H4 (cell line): ENCODE measurements at places on chromosomes 1 and 21.

DNA sequence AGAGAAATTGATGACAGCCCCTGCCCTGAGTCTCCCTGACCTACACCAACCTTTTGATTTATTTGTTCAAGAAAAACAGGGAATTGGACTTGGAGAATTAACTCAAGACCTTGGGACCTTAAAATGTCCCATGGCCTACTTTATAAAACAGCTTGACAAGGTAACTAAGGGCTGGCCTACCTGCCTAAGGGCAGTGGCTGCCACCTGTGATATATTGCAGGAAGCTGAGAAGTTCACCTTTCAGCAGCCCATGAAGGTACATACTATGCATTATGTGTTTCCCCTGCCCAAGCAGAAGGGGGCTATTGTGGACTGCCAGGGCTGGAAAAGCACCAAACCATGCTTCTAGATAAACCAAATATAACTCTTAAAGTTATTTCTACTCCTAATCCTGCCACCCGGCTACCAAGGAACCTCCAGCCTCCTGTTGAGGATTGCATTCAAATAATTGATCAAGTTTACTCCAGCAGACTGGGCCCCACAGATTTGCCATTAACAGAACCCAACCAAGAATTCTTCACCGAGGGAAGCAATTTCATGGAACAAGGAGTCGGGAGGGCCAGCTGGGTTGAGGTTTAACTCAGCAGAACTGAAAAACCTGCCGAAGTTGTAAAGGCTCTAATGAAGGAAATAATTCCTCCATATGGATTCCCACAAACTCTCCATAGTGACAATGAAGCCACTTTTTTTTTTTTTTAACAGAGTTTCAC lies 28.2 kb downstream of the LACTBL1 start:
- DNase-seq = no peak

DNA sequence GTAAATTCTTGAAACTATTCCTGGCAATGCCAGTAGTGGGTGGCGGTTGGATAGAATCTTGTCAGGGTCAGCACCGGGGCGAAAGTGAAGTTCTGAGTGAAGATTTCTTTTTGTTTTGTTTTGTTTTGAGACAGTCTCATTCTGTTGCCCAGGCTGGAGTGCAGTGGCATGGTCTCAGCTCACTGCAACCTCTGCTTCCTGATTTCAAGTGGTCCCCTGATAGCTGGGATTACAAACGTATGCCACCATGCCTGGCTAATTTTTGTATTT lies 33.3 kb downstream of the PCNT start:
- DNase-seq = no peak

- no peak for DNase-seq
These were observed 110.1 kb downstream of the NTPCR start for GRCh38 chr1:233060461-233060994.

DNA sequence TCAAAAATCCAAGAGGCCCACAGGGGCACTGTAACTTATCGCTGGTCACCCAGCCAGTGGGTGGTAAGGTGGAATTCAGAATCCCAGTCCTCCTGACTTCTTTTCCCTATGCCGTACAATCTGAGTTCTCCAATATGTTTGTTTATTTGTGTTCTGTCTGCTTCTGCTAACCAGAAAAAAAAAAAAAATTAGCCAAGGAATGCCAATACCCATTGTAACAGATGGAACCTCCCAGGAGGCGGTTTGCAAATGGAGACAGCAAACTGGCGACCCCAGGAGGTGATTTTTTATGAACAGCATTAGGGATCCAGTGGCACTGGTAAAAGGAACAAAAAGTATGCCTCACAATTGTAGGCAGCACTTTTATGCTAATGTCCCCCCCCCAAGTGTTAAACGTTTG lies 189.0 kb upstream of the FGGY start:
- DNase-seq = no peak

GRCh38 chr1:71222668-71223067 lies 141.8 kb upstream of the ZRANB2 start:
- DNase-seq = peak; percentile 26

- peak; percentile 42 for DNase-seq
These were observed 64.7 kb downstream of the NRIP1 start for GRCh38 chr21:15000081-15000480.

DNA sequence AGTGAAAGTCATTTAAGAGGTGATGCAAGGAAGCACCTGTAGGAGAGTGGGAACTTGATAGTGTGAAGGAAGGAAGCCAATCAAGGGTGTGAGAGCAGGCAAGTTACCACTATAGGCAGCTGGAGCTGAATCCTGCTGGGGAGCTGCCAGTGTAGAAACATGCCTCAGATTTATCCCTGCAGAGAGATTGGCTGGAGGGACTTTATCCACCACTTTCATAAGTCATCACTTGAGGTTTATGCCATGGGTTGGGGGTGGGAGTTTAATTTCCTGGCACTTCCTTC lies 443.6 kb downstream of the PLPP3 start:
- no peak for DNase-seq

- peak; percentile 52 for DNase-seq
These were observed 18.4 kb downstream of the MTX1 start for GRCh38 chr1:155226910-155227260.

GRCh38 chr1:60461925-60462595 lies 388.5 kb upstream of the C1orf87 start:
- DNase-seq = no peak

GRCh38 chr1:234975941-234976860 lies 152.4 kb downstream of the TOMM20 start:
- DNase-seq = no peak

DNA sequence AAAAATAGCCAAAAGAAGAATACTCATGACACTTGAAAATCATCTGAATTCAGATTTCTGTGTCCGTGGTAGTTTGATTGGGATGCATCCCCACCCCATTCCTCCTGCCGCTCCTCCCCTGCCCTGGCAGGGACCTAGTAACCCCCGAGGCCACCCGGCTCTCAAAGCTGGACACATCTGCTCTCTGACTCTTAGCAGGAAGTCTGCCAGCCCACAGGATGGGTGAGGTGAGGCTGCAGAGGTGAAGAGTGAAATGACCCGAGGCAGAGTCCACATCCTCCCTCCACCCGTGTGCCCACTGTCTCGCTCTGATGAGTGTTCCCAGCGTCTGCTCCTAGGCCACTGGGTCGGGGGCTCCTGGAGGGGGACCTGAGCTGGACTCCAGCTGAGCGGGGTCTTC lies 308.5 kb upstream of the VAMP3 start:
- DNase-seq = no peak

DNA sequence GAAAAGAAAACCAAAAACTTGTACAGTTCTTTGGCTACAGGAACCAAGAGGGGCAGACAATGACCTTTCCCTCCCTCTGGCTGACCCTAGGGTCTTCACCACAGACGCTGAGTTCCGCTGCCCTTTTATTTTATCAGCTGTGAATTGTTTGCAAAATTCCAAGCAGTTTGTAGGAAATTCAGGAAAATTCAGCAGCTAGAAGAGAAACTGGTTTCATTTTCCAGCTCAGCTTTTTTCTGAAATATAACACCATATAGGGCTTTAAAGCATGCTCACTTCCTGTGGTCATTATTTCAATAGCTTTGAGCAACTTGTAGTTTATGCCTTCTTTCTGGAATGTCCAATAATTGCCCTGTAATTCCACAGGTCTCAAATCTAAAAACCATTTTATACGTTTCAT lies 5.5 kb upstream of the PIK3R3 start:
- peak; percentile 74 for DNase-seq

DNA sequence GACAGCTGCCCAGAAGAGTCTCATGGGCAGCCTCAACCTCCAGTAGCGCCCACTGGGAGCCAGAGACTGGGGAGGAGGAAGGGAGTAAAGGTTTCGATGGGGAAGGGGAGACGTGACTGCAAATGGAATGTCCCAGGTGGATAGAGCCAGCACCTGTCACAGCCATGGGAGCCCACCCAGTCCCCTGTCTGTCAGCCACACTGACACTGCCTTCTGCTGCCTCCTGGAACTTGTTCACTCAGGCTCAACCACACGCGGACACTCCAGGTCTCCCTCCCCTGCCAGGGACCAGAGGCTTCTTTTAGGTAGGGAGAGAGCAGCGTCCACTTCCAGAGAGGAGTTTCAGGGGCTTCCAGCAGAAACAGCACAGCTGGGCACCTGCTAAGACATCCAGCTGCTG lies 346.3 kb downstream of the NPHP4 start:
- no peak for DNase-seq

DNA sequence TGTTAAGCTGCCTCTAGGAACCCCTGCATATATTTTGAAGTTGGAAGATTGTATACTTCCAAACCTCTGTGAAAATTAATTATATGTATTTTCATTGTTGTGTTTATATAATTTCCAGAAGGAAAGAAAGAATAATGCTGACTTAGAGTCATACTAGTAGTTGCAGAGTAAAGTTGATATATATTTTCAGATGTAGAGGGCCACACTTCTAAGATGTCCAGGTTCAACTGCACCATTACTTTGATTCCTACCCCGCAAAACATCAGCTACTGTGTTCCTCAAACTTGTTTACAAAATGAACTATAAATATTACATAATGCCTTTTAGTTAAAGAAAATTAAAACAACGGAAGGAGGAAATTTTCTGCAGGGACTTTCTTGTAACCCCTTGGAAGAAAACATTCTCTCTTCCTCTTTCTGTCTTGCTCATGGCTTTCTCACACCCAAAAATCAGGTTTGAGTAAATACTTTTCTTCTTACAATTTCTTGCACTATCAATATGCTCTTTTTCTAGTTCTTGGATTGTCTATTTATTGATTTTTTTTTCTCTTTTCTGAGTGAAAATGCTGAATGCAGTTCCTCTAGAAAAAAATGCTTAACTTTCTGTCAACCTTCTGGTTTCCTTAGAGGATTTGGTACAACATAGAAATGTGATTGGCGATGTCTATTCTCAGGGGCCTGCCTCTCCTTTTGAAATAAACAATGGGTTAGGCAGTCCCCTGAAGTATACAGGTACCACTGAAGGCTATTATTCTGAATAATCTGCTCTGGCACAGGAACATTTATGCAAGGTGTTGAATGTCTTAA lies 867.8 kb downstream of the TTLL7 start:
- no peak for DNase-seq

- DNase-seq = no peak
These were observed 641.0 kb downstream of the PLPP3 start for GRCh38 chr1:55938376-55938850.

DNA sequence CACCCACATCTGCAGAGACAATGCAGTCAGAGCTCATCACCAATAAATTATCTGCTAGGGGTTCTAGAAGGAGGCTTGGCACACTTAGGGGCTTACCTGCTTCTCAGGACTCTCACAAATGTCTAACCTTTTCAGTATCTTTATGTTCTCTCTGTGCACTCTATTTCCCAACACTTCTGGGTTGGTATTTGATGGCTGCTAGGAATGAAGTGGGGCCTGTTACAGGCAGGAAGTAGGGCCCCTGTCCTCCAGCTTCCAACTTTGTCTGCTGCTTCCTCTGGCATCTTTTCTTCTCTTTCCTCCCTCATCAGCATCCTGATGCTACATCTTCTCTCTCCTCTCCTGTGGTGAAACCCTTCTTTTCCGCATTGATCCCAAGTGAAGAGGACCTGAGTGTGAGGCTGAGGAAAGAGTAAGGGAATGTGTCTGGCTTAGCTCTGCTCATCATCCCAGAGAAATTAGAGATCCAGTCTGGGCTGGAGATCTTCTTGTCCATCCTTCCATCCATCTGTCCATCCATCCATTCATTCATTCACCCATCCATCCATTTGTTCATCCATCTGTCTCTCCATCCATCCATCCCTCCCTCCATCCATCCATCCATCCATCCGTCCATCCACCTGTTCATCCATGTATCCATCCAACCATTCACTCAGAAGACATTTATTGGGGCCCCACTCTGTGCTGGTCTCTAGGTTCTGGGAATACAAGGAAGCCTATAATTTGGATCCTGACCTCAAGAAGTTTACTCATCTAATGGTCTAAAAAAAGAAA lies 2.9 kb upstream of the CSRP1 start:
- DNase-seq = no peak

DNA sequence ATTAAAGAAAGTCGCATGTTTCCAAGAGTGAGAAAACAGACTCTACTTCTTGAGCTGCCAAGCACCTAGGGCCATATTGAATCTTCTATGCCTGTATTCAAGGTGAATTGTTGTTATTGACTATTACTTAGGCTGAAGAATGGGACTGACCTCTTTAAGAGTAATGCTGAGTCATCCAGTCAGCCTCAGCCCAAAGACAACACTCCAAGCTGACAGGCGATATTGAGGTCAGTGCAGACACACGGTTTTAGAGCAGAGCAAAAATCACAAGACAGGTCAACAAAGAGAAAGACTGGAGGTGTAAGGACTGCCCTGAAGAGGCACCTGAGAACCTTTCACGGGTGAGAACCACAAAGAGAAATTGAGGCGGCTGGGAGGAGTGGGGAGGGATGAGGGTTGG lies 146.9 kb downstream of the MIS18A start:
- DNase-seq = peak; percentile 75

DNA sequence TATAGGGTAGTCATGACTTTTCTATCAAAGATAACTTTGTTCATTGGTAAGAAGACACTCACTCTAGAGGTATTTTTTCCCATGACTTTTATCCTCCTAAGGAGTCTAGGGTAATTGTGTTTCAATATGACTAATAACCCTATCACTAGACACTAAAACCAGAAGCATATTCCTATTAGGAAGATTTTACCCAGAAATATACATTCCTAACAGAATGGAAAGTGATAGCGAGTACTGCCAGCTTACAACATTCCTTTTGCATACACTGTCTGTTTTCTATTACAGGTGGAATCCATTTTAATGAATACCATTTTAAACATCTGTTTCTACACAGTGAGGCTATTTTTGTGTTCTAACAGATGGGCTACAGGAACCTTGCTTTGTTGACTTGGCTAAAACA lies 31.4 kb upstream of the C1orf185 start:
- no peak for DNase-seq

DNA sequence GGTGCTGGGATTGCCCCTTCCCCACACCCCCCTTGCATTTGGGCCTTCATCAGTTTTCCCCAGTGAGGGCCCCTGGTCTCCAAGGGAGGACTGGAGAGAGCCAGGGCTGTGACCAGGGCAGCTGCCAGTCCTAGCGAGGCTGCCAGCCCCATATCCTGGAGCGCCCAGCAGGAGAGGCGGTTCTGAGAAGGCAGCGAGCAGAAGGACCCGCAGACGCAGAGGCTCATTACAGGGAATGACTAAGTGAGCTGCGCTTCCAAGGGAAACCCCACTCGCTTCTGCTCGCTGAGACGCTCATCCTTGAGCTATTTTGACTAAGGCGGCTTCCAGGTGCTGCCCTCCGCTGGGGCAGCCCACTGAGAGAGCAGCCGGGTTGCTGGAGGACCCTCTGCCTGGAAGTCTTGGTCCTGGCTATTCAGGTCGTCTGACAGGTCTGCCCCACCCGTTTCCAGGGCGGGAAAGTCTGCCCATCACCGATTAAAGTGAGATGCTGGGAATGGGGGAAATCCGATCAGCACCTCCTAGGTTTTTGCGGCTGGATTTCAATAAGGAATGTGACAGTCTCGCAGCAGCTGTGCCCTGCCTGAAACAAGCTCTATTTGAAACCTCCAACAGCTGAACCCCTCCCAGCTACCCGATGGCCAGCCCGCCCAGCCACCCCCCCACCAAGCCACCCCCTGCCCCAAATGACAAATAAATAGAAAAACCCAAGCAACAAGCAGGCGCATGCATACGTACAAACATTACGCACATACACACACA lies 2.8 kb downstream of the KCNN3 start:
- DNase-seq = peak; percentile 74

DNA sequence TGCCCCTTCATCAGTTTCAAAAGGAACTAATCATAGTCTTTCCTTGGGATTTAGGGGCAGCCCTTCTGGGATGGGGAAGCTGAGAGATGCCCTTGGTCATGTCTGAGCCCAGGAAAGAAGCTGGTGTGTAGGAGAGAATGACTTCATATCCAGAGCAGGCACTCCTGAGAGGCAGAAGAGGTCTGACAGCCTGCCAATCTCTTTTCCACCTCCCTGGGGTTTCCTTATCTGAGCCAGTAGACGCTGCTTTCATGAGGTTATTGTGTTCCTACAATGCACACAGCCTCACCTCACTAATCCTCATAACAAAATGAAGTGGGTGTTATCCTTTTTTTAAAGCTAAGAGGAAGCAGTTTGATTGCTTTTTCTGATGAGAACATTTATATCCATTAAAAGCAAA lies 14.1 kb downstream of the ROR1 start:
- DNase-seq = no peak
